ENCODE measurements at places on chromosomes 2 and 18.

- no peak for DNase-seq
These were observed 86.6 kb downstream of the TMEM182 start for GRCh38 chr2:102848366-102848839.

DNA sequence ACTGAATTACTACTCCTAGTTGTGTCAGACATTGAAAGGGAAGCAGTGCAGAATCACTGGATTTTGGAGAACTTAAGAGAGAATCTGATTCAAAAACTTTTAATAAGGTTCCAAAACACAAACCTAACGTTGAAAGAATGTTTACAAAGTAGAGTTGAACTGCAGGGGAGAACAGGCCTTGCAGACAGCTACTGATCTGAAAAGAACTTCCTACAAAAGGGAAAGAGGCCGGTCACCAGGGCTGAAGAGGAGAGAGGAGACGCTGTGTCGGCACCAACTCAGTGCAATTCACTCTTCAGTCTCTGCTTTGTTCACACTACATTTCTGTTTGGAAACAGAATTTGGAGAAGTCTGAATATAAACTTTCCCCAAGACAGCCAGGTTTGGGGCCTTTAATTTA lies 124.0 kb downstream of the GAREM1 start:
- no peak for DNase-seq

DNA sequence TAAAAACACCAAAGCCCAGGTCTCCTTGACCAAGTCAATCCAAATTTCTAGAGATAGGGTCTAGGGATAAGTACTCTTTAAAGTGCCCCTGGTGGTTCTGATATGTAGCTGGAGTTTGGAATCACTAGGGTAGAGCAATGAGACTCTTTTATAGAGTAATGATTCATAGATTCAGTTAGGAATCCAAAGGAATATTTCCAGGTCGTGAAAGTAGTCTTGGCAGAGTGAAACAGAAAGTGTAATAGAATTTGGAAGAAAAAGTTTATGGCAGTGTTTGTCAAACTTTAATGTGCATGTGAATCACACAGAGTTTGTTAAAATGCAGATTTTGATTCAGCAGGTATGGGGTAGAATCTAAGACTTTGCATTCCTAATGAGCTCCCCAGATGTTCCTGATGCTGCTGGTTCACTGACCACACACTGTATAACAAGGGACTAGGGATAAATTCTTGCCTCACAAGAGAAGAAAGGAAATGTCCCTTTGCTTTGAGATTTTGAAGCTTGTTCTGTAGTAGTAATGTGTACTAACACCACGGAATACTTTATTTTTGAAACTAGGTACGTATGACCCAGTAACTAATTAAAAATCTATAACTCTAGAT lies 1.8 kb downstream of the UPP2 start:
- DNase-seq, result no peak

- no peak for DNase-seq
These were observed 128.8 kb upstream of the TTC39C start for GRCh38 chr18:23885750-23886149.

GRCh38 chr18:63267975-63268721 lies 51.4 kb downstream of the BCL2 start:
- DNase-seq, result no peak

- DNase-seq, result no peak
These were observed 160.4 kb downstream of the NUP35 start for GRCh38 chr2:183284606-183285005.

DNA sequence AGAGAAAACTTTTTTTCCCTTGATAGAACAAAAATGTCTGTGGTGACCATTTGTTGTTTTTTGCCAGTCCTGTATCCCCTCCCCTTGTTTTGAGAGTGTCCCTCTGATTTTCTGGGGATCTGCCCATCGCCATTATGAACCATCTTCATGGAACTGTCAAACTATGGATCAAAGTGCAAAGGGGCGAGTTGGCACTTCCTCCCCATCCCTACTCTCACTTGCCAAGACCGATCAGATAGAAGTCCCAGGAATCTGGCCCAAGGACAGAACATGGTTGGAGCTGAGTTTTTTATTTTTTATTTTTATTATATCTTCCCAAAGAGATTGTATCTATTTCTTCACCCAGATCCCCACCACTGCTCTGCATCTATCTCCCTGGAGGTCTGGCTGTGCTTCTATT lies 221.4 kb downstream of the IKZF2 start:
- no peak for DNase-seq

GRCh38 chr2:235268535-235268934 lies 225.3 kb upstream of the AGAP1 start:
- DNase-seq, result no peak

- no peak for DNase-seq
These were observed 167.5 kb downstream of the DYSF start for GRCh38 chr2:71620851-71621251.

DNA sequence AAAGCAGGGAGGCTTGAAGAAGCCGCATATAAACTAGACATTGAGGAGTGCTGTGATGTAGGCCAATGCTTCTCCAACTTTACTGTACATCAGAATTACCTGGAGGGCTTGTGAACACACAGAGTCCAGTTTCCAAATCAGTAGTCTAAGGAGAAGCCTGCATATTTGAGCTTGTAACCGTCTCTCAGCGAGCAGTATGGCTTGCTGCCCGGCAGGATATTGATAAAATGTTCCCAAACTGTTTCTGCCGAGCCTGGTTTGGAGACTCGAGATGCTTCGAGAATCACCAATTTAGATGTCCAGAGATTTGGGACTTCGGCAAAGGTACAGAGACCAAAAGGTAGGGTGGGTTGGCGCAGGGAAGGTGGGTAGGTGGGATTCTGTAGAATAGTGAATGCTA lies 11.0 kb upstream of the RAB31 start:
- DNase-seq, result no peak

- no peak for DNase-seq
These were observed 38.2 kb downstream of the GPD2 start for GRCh38 chr2:156474401-156474800.

DNA sequence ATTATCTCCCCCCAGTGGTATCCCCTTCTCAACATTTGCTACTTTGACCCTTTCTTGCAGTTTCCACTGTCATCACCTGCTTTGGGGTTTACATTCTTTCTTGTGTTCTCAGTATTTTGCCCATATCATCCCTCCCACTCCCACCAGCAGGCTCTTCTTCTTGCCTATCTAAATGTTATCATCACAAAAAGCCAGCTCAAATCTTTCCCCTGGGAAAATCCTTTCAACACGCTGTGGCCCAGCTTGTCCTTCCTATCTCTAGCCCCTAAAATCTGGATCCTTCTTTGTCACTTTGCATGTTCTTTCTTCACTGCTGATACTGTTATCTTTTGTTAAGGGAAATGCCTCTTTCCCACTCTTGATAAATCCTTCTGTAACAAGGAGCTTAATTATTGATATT lies 138.2 kb downstream of the RAD51AP2 start:
- no peak for DNase-seq
